Activated B cell treated with CpG ODN at 0.5 μM for 24 hours (primary cell): ENCODE measurements at places on chromosomes 2 and 18. TPM values are rescaled to one million over a fixed set of nuclear protein-coding genes. Genes with fewer than 3 reads are reported as not detected.

DNA sequence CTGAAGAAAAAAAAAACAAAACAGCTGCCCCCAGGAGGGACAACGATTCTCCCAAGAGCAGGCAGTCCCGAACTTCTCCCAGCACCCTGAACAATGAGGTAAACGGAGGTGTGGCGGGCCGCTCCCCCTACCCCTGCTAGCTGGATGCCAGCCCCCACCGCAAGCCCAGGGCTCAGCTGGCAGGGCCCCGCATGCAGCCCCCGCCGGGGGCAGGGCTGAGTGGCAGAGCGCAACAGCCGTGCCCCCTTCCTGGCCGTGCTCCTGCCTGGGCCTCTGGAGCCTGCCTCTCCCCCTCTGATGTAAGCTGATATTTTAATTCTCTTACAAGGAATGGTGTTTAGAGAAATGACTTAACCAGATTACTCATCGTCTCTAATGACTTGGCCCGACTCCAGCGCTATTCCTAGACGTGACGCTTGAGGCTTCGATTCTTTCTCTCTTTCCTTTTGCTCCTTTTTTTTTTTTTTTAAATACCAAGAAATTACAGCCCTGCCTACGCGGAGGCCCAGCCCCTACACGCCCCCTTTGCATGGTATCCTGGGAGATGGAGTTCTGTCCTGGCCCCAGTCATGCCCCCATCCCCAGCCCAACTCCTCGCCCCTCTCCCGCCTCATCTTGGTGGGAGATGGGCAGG, 4.6 kb upstream of the ARID5A start:
- DNase-seq: peak; percentile 45

The C2orf92 gene
- 8.9 and 14.4 TPM in 2 replicates for total RNA-seq

GRCh38 chr2:45700407-45701013, 49.0 kb downstream of the PRKCE start:
- no peak for DNase-seq

The TAF1B gene
- 26.4 and 28.7 TPM in 2 replicates for total RNA-seq

The MAL gene
- not detected in 2 replicates for total RNA-seq

The NAT8 gene
- total RNA-seq: not detected in 2 replicates

DNA sequence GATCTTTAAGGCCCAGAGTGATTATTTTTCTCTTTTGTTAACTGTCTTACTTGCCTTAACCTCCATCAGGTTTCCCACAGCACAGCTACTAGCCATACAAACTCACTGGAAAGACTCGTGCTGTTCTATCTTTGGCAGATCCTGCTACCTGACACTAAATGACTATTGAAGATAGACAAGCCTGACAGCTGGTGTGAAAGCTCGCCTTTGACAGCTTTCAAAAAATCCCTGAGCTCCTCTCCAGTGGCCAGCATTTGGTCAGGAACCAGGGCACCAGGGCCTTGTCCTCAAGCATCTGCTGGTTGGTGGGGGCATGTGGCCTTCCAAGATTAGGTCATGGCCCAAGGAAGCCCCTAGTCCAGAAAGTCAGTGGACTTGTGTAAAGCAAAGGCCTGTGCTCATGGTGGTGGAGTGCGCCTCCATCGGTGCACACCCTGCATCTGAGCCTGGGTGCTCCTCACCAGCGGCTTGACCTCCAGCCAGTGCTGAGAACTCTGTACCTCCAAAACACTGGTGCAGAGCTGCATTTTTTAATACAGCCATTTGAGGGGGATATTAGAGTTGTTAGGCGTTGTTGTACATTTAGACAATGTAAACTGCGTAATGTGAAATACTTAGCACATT, 158.5 kb downstream of the NCK2 start:
- DNase-seq: no peak

DNA sequence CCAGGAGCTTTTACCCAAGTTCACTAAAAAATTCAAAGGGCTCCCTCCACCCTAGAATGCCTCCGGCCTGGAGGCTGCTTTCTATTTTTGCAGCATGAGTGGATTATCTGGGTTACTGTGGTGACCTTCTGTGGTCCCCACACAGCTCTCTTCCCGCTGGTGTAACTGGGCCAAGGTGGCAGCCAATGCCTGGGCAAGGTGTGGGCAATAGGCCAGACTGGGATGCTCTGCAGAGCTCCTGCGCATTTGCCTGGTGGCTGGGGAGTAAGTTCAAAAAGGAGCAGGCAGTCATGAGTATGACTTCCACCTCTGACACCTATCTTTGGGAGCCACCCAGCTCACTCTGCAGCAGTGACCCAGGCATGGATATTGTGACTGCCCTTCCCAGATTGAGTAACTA, 130.5 kb upstream of the SPRED2 start:
- DNase-seq: no peak

GRCh38 chr2:242002944-242003343, 133.4 kb downstream of the RTP5 start:
- no peak for DNase-seq

- no peak for DNase-seq
Measured at GRCh38 chr2:213228638-213229037, 55.6 kb upstream of the SPAG16 start.

DNA sequence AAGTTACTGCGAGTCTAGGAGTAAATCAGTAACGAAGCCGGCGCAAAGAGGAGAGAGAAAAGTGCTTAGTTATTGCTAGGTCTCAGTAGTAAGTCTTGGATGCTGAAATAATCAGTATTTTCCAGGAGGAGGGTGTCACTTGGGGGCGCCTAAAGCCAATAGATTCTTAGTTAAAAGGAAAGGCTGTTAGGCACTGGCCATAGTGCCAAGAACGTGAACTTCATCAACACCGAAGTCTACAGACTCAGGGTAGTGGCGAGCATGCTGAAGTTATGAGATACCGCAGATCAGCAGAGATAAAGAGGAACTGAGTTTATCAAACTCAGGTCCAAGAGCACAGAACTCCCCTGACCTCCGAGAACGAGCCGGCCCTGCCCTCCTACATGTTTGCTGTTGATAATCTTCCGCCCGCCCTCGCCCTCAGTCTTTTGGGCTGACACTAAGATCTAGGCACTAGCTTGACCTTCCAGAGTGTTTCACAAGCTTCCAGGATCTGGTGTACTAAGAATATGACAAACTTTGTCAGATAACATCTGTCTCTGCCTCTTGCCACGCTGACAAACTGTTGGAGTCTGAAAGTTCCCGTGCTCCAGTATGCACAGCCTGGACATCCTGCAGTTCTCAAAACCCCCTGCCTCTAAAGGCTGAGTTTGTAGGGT, 49.2 kb downstream of the CYB5A start:
- no peak for DNase-seq

The RALB gene
- 29.9 and 33.4 TPM in 2 replicates for total RNA-seq

DNA sequence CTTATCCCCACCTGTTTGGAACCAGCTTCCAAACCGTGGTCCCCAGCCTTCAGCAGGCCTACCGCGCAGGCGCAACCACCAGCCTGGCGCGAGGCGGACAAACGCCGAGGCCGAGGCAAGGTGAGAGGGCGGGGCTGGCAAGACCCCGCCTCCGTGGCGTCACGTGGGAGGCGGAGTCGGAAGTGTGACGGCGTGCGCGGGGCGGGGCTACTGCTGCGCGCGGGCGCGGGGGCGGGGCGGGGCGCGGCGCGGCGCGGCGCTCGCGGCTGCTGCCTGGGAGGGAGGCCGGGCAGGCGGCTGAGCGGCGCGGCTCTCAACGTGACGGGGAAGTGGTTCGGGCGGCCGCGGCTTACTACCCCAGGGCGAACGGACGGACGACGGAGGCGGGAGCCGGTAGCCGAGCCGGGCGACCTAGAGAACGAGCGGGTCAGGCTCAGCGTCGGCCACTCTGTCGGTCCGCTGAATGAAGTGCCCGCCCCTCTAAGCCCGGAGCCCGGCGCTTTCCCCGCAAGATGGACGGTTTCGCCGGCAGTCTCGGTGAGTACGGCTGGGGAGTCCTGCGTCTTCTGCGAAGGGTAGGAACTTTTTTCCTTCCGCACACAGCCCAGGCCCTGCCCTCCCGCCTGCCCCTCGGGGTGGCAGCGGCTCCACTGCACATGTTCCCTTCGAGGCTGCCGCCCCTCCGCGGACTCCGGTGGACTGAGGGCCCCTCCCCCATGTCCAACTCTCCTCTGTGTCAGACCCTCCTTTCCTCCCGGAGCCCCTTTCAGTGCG, at the start of gene EML4:
EML4 (plus strand) TSS at position 254 of the 774 bp plus-strand sequence; CDS start at position 513, 259 bp downstream.
- DNase-seq: peak; percentile 97

GRCh38 chr2:20594048-20594750, 56.7 kb downstream of the HS1BP3 start:
- DNase-seq: peak; percentile 11

The DHRS9 gene
- 0.71 and 1.2 TPM in 2 replicates for total RNA-seq

DNA sequence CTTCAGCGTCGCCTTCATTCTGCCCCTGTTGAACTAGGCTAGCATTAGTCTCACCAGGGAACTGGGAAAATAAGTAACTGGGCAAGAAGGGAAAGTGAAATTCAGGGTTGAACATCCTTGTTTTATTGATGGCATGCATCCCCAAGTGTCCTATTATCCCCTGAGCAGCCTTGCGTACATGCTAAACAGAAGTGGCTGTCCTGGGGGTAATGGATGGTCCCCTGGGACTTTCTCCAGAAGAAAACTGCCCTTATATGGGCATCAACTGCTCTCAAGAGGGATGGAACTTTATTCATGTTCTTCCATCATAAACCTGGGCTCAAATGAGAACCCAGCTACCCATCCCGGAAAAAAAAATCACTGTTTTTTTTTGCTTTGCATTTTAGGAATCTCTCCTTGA, 11.8 kb upstream of the SMIM21 start:
- no peak for DNase-seq

GRCh38 chr2:172213116-172213860, 110.6 kb upstream of the DLX2 start:
- DNase-seq: no peak

DNA sequence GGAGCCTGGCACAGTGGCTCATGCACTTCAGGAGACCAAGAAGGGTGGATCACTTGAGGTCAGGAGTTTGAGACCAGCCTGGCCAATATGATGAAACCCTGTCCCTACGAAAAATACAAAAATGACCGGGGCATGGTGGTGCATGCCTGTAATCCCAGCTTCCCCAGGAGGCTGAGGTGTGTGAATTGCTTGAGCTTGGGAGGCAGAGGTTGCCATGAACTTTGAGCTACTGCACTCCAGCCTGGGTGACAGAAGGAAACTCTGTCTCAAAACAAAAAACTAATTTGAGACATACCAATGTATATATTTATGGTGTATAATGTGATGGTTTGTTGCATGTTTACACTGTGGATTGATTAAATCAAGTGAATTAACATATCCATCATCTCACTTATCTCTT, 21.8 kb upstream of the ZNF512 start:
- DNase-seq: no peak

The CFC1 gene
- total RNA-seq: not detected in 2 replicates

- no peak for DNase-seq
Measured at GRCh38 chr2:185645529-185645928, 93.1 kb upstream of the FSIP2 start.

The ASIC4 gene
- 0.15 TPM in 1 of 2 replicates, not detected in the other for total RNA-seq

DNA sequence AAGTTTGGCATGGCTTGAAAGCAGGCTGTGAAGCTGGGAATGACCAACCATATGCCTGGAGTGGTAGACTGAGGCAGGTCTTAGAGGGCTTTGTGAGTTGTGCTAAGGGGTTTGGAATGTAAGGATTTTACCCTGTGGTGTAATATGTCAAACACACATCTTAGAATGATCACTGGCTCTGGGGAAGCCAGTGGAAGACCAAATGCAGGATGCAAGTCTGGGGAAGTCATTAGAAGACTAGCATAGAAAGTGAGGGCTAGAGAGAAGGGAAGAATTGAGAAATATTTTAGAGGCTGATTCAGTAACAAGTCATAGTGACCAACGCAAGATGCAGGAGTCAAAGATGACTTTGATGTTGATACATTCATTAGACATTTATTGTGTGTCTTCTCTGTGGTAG, 3.5 kb upstream of the FHOD3 start:
- no peak for DNase-seq

GRCh38 chr2:191927319-191927867, 80.5 kb upstream of the CAVIN2 start:
- DNase-seq: no peak

- no peak for DNase-seq
Measured at GRCh38 chr18:2982022-2982421, 30.9 kb downstream of the LPIN2 start.

The INHA gene
- total RNA-seq: not detected in 2 replicates

DNA sequence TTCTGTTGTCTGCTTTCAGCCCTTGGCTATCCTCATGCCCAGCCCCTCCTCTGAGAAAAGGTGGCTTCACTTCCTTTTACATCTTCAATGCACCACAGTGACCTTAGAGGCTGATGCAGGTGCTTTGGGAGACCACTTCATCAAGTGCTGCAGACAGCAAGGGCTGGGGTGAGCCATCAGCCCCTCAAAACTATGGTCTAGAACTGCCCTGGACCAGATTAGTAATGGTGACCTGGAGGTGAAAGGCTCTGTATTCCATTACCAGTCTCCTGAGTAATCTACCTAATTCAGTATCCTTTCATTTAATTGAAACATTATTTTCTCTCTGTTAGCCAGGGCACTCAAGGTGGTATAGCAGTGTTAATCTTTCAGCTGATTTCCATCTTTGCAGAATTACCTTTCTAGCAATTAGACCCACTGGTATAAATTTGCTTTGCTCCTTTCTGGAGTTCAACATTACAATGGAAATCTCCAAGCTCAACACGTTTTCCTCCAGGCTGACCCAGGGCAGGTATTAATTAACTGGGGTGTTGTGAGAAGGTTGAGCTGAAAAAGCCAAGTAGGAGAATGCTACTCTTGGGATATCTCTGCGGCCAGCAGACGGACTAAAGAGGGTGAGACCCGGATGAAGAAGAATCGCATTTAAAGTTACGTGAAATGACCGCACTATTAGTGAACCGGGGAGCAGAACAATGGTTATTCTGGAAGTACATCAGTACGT, 469.0 kb downstream of the MEIS1 start:
- DNase-seq: no peak

- no peak for DNase-seq
Measured at GRCh38 chr2:177585234-177585863, 192.8 kb downstream of the AGPS start.

DNA sequence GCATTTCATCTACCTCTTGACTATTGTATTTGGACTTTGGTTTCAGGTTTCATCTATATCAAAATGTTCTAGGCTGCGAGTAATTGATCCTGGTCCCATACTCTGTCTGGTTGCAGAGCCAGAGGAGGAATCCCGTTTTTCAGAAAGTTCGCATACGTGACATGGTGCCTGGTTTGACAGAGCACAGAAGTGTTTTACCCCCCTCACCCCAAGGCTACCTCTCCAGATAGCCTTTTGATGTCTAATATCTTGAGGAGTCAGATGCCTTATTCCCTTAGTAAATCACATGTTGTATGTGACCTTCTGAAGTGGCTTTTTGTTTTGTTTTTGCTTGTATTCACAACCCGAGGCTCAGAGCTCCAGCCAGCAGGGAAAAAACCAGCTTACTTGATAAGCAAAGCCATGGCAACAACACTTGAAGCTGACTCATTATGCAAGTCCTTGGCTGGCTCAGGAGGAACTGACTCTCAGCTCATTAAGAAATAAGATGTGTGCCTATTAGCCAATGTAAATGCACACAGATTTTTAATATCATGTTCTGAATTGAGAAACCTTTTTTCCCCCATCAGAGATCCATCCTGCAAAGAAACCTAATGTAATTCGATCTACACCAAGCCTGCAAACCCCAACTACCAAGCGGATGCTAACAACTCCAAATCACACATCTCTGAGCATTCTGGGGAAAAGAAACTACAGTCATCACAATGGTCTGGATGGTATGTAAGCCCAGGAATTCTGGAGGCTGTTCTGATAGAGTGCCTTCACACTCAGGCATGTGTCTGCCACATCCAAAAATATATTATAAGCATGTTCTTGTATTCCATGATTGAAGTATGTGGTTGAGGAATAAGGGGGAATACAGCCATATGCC, 41.4 kb downstream of the OXER1 start:
- no peak for DNase-seq

- no peak for DNase-seq
Measured at GRCh38 chr2:177393203-177393755, 706 bp downstream of the AGPS start.

GRCh38 chr2:65390134-65390533, 42.3 kb downstream of the SPRED2 start:
- DNase-seq: peak; percentile 42

The HOXD12 gene
- not detected in 2 replicates for total RNA-seq
